ENCODE measurements at places on chromosomes 2 and 18. TPM values are rescaled to one million over a fixed set of nuclear protein-coding genes. Genes with fewer than 3 reads are reported as not detected.

Gene UGT1A10
- not detected for total RNA-seq

Gene TRABD2A
- 2.6 TPM for total RNA-seq

Gene IL36A
- not detected for total RNA-seq

Gene E2F6
- 22.1 TPM for total RNA-seq

Gene NOL4
- total RNA-seq: 1.9 TPM

Gene ASB18
- not detected for total RNA-seq

Gene CNTNAP5
- total RNA-seq: 0.30 TPM

Gene RAB27B
- total RNA-seq: 0.91 TPM

Gene SLC9A4
- total RNA-seq: 0.07 TPM

Gene HAAO
- 1.3 TPM for total RNA-seq

Gene WDR12
- 53.5 TPM for total RNA-seq

Gene RESP18
- not detected for total RNA-seq

Gene PLB1
- 1.9 TPM for total RNA-seq

Gene NEMP2
- total RNA-seq: 2.7 TPM

Gene NEDD4L
- total RNA-seq: 67.5 TPM

Gene SERPINB10
- total RNA-seq: not detected

Gene RSAD2
- total RNA-seq: 11.8 TPM

Gene LYPD6
- total RNA-seq: 1.1 TPM

Gene ALLC
- total RNA-seq: not detected

Gene GDF7
- total RNA-seq: 1.9 TPM

Gene CABYR
- 7.8 TPM for total RNA-seq

Gene QPCT
- total RNA-seq: 23.1 TPM

Gene RAMP1
- 9.1 TPM for total RNA-seq

Gene RBM44
- 0.32 TPM for total RNA-seq

Gene NT5DC4
- total RNA-seq: not detected

Gene BMP10
- not detected for total RNA-seq

Gene MERTK
- total RNA-seq: 5.1 TPM

Gene VWC2L
- not detected for total RNA-seq

Gene SLC40A1
- 3.1 TPM for total RNA-seq

Gene DNAJC5G
- total RNA-seq: not detected

Gene LIMS3
- 3.2 TPM for total RNA-seq

Gene CCDC68
- total RNA-seq: 2.2 TPM

Gene CMPK2
- total RNA-seq: 38.6 TPM

Gene SLC19A3
- total RNA-seq: 0.14 TPM

Gene ERMN
- total RNA-seq: 0.14 TPM

Gene TCF23
- total RNA-seq: not detected

Gene OSBPL1A
- 27.7 TPM for total RNA-seq

Gene SCYGR8
- total RNA-seq: not detected

Gene GPAT2
- total RNA-seq: not detected

Gene CNGA3
- total RNA-seq: not detected

Gene NYAP2
- 0.19 TPM for total RNA-seq

Gene CXCR1
- total RNA-seq: not detected

Gene CCBE1
- total RNA-seq: 4.1 TPM

Gene KIF3C
- total RNA-seq: 38.7 TPM

Gene GNLY
- total RNA-seq: not detected

Gene SUMO1
- total RNA-seq: 141 TPM
